Activated T-cell treated with anti-CD3 and anti-CD28 coated beads for 1 hour (primary cell): ENCODE measurements at places on chromosomes 3 and 15.

GRCh38 chr3:30672959-30673358 lies 66.6 kb downstream of the TGFBR2 start:
- no peak for DNase-seq

- DNase-seq: no peak
Measured at GRCh38 chr15:31554261-31554660, 227.6 kb downstream of the KLF13 start.

GRCh38 chr3:42720126-42720525 lies 17.5 kb upstream of the HHATL start:
- no peak for DNase-seq

GRCh38 chr3:55170444-55170843 lies 242.6 kb upstream of the LRTM1 start:
- no peak for DNase-seq

DNA sequence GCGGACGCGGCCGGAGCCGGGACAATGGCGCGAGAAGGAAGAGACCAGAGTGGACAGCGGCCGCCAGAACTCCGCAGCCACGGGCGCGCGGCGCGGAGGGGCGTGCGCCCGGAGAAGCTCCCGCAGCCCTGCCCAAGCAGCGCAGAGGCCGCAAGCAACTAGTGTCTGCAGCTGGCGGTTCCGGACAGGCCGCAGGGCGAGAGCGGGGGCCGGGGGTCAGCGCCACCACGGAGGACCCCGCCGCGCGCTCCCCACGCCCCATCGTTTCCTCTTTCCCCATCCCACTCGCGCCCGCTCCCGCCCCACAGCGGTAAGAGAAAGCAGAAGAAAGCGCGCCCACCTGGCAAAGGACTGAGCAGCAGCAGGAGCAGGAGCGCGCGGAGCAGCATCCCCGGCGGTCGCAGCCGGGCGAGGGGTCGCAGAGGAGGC lies 440 bp downstream of the PRTG start:
- no peak for DNase-seq
